ENCODE measurements at places on chromosomes 1 and 21. TPM values are rescaled to one million over a fixed set of nuclear protein-coding genes. Genes with fewer than 3 reads are reported as not detected.
A peak's percentile ranks its signal among the peaks of the same experiment; 100 is the strongest.

Gene FCRL4
- total RNA-seq: not detected

Gene C1orf94
- total RNA-seq: not detected

DNA sequence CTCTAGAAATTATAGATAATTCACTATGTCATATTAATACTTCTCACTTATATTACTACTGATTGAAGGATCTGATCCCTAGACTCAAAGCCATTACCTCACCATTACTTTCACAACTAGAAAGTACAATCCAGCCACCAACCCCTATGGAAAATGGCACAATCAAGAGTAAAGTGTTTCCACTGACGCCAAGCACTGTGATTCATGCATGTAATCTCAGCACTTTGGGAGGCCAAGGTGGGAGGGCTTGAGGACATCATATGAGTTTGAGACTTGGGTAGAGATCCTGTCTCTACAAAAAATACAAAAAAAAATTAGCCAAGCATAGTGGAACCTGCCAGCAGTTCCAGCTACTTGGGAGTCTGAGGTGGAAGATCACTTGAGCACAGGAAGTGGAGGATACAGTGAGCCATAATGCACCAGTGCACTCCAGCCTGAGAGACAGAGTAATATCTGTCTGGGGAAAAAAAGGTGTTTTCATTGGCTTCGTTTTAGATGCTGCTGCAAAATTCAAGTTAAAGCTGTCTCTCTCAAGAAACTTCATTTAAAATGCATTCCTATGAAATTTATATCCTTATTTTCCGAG lies 126.5 kb downstream of the AKT3 start:
- DNase-seq: no peak

Gene PEF1
- 80.7 TPM for total RNA-seq

- peak; percentile 90 for DNase-seq
Measured at GRCh38 chr1:98048244-98048643, 127.4 kb upstream of the DPYD start.

Gene MAP1LC3C
- 9.1 TPM for total RNA-seq

DNA sequence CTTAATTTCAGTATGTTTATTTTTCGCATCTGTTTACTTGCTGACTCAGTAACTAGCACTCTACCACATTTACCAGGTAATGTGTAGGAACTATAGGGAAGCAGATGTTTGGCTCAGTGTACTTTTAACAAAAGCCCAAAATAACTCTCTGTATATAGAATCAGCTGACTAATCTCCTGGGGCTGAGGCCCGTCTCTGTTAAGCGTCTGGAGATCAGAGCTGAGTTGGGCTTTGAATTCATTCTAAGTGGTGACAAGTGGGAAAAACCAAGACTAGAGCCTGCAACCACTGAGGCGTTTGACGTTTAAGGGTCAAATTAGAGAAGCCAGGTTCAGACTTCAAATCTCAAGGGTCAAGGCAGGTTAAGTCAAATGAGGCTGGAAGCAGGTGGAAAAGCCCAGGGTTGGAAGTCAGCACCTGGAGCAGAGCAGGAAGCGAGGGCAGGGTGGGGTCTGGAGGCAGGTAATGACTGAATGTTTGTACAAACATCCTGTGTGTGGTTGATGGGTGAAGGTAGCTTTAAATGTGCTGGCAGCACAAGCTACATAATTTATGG lies 56.8 kb upstream of the LYST start:
- DNase-seq: no peak

DNA sequence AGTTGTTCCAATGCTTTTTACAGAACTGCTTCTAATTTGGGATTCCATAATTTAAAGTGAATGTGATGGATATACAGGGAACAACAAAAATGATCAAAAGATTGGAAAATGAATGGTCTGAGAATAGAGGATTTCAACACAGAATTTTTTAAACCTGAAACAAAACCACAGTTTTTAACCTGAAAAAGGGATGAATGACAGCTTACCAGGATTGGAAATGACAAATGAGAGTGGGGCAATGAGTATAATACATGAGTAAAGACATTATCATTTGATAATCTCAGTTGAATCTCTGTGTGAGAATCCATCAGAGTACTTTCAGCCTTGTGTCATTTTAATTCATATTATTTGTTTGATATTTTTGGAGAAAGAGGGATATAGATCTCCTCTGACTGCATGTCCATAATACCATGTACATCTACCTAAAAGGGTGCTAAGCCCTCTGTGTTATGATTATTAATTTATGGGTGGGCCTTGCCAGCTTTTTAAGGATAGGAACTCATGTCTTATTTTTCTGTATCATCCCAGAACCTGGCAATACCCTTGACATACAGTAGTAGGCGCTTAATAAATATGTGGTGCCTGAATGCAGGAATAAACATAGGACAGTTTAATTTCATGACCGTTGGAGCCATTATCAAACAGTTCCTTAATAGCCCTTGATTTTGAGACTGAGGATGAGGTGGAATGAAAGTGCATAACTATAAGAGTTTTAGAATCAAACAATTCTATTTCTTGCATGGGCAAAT lies 12.4 kb upstream of the ATP6V1G3 start:
- no peak for DNase-seq

DNA sequence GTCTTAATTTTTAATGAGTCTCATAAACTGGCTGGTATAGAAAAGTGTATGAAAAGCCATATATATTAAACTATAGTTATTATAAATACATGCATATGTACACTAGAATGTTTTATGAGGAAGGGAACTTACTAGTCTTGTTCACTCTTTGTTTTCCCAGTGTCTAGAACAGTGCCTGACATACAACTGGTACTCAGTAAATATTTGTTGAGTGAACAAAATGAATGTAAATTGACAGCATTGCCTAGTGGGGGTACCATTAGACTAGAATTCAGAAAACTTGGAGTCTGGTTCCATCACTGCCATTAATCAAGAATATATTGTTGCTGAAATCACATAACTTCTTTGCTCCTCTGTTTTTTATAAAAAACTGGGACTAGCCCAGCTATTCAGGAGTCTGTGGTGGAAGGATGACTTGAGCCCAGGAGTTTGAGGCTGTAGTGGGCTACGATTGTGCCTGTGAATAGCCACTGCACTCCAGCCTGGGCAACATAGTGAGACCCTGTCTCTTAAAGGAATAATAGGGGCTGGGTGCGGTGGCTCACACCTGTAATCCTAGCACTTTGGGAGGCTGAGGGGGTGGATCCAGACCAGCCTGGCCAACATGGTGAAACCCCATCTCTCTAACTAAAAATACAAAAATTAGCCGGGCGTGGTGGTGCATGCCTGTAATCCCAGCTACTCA lies 51.1 kb downstream of the NFIA start:
- no peak for DNase-seq

Gene OR2G6
- not detected for total RNA-seq

- DNase-seq: no peak
Measured at GRCh38 chr1:96362623-96363022, 359.0 kb upstream of the PTBP2 start.

DNA sequence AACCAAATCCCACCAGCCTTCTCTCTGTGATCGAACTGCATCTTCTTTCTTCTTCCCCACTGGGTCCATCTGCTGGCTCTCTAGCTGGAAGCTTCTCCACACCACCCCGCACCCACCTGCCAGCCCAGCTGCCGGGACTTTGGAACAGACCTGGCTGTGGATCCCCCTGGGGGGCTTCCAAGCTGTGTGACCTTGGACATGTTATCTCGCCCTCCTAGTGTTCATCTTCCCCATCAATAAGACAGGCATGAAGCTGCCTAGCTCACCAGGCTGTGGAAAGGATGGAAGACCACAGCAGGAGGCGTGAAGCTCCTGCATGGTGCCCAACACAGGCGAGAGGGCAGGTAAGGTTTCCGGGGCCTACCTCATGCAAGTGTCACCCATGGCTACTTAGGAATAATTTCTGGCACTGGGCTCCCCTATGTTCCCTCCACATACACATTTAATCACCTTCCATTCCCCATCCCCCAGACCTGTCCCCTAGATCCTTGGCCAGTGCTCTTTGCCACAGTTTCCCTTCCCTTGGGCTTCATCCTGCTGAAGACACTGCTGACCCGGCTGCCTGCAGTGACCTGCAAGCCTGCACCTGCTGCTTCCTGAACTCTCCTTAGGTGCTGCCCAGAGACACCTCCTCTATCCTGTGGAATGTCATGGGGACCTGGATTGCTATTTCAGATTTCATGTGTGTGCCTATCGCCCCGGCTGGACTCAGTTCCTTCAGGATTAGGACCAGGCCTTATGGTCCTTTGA lies 13.2 kb upstream of the C2CD2 start:
- no peak for DNase-seq

Gene FAM151A
- not detected for total RNA-seq

GRCh38 chr1:216462066-216462775 lies 39.0 kb upstream of the USH2A start:
- DNase-seq: no peak

Gene SHCBP1L
- total RNA-seq: not detected

DNA sequence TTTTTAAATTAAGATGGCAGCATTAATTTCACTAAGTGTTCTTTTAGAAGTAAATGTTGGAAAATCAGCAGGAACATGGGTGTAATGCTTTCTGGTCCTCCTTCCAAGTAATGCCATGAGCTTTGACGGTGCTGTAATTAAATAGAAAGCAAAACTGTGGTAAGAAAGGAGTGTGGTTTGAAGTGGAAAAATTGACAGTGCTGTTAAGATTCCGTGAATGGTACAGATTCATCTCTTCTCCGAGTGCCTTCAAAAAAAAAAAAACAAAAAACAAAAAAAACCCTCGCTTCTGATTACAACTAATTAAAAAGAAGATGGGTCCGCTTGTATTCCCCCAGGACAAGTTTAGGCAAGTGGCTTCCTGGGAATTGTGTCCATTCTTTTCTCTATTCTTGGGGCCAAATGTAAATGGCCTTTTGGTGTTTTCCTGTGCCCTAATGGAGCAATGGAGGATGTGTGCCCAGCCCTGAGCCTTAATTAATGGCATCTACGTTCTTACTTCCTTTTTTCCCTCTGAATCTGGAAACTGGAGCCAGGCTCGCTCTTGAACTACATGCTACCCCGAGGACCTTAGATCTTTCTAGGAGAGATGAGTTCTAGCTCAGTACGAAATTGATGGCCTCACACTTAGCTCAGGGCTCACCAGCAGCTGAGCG lies 5.1 kb downstream of the LMO4 start:
- no peak for DNase-seq

DNA sequence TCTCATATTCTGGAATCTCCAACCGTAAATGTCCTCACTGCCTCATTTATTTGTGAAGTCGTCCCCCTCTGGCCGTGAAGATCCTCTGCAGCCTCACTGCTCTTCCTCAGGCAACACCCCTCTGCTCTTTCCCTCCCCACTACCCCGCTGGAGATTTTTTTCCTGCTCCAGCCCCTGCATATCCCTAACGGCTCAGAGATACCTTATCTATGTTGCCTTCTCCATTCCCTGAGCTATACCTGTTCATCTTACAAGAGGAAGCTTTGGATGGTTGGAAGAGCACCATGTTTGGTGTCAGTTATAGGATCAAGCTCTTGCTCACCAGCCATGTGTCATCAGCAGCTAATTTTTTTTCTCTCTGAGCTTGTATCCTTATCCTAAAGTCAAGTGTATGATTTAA lies 26.4 kb downstream of the LRRC8B start:
- no peak for DNase-seq

Gene HNRNPU
- 442 TPM for total RNA-seq

GRCh38 chr1:201904579-201904978 lies 15.9 kb downstream of the SHISA4 start:
- no peak for DNase-seq

Gene KIF17
- total RNA-seq: 12.6 TPM

DNA sequence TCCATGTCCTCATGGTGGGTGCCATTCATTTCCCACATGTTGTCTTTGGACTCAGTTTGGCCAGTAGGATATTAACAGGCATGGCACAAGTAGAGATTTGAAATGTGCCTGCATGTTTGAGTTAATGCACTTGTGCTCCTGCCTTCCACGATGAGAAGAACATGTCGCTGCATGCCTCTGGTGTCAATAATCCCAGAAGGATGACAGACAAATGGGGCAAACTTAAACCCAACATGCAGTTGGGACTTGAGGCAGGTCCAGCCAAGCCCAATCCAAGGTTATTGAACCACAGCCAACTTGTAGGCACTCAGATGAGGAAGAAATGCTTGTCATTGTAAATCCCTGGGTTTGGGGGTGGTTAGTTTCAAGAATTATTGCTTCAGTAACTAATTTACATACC lies 174.6 kb downstream of the TRIM33 start:
- no peak for DNase-seq

Gene ERMAP
- total RNA-seq: 41.9 TPM

GRCh38 chr1:52640697-52641096 lies 7.7 kb downstream of the SHISAL2A start:
- no peak for DNase-seq

Gene GBP7
- total RNA-seq: not detected

Gene NBPF20
- 1.9 TPM for total RNA-seq

Gene CFAP74
- total RNA-seq: 3.1 TPM

Gene NTMT2
- not detected for total RNA-seq

GRCh38 chr1:155125511-155125945 lies 2.1 kb upstream of the EFNA1 start:
- no peak for DNase-seq

DNA sequence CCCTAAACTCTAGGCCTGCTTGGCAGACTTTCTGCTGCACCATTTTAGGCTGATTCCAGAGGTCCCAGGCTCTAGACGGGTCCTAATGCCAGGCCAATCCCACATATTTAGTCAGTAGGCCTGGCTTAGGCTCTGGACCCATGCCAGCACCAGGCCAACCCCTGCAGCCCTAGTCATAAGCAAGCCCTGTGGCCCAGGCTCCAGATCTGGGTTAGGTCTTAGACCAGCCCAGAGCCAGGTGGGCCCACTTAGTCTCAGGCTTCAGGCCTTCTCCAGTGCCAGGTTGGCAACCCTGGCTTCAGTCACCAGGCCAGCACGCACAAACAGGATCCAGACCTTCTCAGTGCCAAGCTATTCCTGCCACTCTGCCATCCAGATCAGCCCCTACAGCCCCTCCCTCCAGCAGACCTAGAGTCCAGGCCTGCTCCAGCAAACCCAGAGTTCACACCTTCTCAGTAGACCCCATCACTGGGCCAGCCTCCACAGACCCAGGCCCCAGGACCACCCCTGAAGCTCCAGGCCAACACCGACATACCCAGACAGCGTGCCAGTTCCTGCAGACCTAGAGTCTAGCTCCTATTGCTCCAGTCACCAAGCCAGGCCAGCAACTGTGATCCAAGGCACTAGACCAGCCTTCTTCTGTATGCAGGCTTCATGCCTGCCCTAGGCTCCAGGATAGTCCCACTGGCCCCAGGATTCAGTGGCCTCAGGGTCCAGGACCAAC lies 467.6 kb downstream of the RWDD3 start:
- DNase-seq: no peak

DNA sequence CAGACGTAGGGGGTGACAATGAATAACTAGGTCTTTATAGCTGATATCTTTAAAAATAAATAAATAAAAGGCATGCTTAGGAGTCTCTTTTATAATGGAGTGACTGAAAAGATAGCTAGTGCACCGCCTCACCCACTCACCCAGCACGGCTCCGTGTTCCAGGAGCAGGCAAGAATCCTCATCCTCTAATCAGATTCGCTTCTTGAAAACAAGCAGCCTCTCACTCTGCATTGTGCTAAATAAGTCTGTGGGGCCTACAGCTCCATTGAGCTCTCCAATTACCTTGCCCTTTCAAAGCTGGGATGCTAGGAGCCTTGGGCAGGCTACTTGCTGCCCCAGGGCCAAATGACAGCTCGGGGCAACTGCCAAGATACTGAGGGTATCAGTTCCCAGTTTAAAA lies 91.5 kb downstream of the TIAM1 start:
- no peak for DNase-seq
